ENCODE measurements at places on chromosomes 2 and 18.

GRCh38 chr18:50722311-50722710, 97.5 kb downstream of the MRO start:
- no peak for DNase-seq

- DNase-seq: no peak
These were observed 40.1 kb downstream of the EPB41L3 start for GRCh38 chr18:5503740-5504139.

GRCh38 chr2:235523021-235523420, 29.2 kb downstream of the AGAP1 start:
- no peak for DNase-seq

DNA sequence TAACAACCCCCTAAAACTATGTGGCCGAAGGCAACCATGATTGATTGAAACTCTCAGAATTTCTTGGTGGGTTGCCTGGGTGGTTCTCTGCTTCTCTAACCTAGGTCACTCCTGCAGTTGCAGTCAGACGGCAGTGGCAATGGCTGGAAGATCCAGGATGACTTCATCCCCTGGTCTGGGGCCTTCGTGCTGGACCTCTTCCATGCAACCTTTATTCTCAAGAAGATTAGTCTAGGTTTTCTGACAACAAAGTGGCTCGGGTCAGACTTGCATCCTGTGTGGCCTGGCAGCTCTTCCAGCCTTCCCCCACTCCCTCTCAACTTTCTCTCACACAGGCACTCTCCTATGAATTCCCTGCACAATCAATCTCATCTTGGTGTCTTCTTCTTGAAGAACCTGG, 76.4 kb downstream of the METTL4 start:
- no peak for DNase-seq

- DNase-seq: no peak
These were observed 310.5 kb downstream of the SATB2 start for GRCh38 chr2:199147216-199147615.

DNA sequence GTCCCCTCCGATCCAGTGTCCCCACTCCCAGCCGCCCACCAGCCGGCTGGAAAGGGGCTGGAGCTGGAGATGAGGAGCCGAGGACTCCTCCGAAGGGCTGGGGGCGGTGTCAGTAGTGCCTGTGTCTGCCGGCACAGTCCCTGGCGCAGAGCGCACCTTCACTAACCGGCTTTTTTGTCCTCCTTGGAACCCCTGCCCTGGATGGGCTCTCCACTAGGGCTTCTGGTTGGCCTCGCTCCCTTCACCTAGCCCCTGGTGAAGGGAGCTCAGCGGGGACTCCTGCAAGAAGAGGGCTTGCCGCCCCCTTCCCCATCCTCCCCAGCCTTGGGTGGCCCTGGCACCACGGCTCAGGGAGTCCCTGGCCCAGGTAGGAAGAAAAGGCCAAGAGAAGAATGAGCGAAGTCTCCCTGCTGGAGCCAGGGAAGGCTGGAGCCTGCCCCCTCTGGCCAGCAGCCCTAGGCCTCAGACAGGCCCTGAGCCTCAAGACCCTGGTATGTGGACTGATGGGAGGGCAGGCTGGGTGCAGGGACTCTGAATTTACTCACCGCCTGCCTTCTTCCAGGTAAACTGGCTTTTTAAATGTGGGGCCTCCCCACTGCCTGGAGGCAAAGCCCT, 570 bp upstream of the ECEL1 start:
- DNase-seq: no peak

DNA sequence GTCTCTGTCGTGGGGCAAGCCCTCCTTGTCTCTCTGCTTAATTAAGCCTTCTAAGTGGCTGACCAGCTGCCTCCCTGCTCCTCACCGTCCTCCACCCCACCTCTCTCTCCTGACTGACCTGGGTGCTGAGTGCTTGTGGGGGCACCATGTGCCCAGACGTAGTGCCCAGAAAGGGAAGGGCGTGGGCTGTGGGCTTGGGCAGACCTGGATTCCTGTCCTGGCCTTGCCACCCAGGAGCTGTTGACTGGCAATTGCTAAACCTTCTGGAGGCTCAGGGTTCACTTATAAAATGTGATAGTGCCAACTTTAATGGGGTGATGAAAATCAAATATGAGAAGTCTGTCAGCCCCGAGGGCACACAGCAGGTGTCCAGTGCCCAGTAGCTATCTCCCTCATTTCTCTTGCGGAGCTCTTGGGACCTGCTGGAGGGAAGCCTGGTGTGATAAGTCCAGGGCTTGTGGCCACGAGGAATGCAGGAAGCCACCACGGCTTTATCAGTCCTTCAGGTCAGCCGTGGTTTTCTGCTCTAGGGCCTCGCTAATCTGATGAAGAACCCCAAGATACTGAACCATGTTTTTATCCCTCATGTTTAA, 22.0 kb upstream of the INHBB start:
- DNase-seq: no peak

- DNase-seq: no peak
These were observed 18.2 kb upstream of the TNP1 start for GRCh38 chr2:216878072-216878471.

GRCh38 chr18:50310080-50310479, 22.6 kb upstream of the CXXC1 start:
- no peak for DNase-seq

Data from stimulated activated CD4-positive, alpha-beta T cell treated with anti-CD3 and anti-CD28 coated beads, Interleukin-4, amount 100 ng/mL, for 1 hour (primary cell).